ENCODE measurements at places on chromosomes 12 and 14. TPM values are rescaled to one million over a fixed set of nuclear protein-coding genes. Genes with fewer than 3 reads are reported as not detected.

GRCh38 chr12:57135527-57136326, 7.4 kb downstream of the LRP1 start:
- no peaks in the 10 kb centered on the region for H3K36me3 ChIP-seq
- H3K27me3 ChIP-seq: no peaks in the 10 kb centered on the region
- DNase-seq: no peak
- no peak overlapping the region for H3K27ac ChIP-seq
- H3K4me1 ChIP-seq: peaks cover 4% of the 10 kb centered on the region
- no peak overlapping the region for H3K4me3 ChIP-seq

DNA sequence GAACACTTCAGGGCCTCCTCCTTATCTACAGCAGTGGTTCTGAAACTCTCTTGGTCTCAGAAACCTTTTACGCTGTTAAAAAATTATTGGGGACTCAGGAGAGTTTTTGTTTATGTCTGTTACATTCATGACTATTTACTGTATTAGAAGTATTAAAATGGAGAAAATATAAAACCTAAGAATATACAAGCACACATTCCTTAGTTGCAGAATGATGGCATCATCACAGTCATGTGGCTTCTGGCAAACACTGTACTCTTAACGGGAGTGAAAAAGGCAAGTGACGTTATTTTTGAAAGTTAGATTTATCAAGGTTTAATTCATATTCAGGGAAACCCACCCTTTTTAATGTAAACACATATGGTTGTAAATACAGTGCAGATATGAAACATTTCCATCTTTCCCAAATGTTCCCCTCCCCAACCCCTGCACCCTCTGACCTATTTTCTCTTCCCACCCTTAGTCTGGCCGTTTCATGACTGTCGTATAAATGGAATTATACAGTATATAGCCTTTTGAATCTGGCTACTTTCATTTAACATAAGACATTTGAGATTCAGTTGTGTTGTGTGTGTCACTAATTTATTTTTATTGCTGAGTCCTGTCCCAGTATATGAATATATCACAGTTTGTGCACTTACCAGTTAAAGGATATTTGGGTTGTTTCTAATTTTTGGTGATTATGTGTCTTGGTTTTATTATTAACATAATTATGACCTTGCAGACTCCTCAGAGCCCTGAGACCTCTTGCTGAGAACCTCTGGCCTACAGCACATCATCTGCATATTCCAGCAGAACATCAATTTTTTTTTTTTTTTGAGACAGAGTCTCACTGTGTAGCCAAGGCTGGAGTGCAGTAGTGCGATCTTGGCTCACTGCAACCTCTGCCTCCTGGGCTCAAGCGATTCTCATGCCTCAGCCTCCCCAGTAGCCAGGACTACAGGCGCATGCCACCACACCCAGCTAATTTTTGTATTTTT, 457.0 kb downstream of the PCNX1 start:
- no peak for DNase-seq
- H3K36me3 ChIP-seq: peaks cover 25% of the 10 kb centered on the region
- H3K4me3 ChIP-seq: no peak overlapping the region
- peak overlapping the region; percentile 22 for H3K27ac ChIP-seq
- peaks cover 39% of the 10 kb centered on the region for H3K4me1 ChIP-seq
- no peaks in the 10 kb centered on the region for H3K27me3 ChIP-seq

DNA sequence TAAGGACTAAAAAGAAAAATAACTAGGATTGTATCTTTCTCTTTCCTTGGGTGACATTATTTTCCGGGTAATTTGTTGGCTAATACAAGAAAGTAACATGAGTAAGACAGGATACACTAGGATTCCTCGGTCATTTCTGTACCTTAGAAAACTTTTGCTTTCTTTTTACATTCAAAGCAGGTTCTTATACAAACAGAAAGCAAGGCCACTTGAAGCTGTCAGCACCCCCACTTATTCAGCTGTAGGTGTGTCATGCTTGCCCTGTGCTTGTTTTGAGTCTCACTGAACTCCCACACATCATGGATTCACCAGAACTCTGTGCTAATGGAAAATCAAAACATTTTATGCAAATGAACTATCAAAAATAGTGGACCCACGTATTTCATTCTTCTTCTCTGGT, 266.8 kb upstream of the CLEC14A start:
- H3K27ac ChIP-seq: no peak overlapping the region
- H3K36me3 ChIP-seq: no peaks in the 10 kb centered on the region
- H3K4me3 ChIP-seq: no peak overlapping the region
- no peak for DNase-seq

GRCh38 chr12:89213139-89213538, 139.2 kb downstream of the DUSP6 start:
- no peak for DNase-seq
- peaks cover 3% of the 10 kb centered on the region for H3K4me1 ChIP-seq
- no peaks in the 10 kb centered on the region for H3K36me3 ChIP-seq
- no peak overlapping the region for H3K27ac ChIP-seq
- peaks cover 19% of the 10 kb centered on the region for H3K27me3 ChIP-seq
- H3K4me3 ChIP-seq: no peak overlapping the region

- H3K4me1 ChIP-seq: no peaks in the 10 kb centered on the region
- H3K4me3 ChIP-seq: no peak overlapping the region
- no peak for DNase-seq
- no peaks in the 10 kb centered on the region for H3K36me3 ChIP-seq
- no peak overlapping the region for H3K27ac ChIP-seq
These were observed 364.2 kb downstream of the GALC start for GRCh38 chr14:87628780-87629179.

- H3K27me3 ChIP-seq: no peaks in the 10 kb centered on the region
- no peak overlapping the region for H3K4me3 ChIP-seq
- H3K4me1 ChIP-seq: peaks cover 28% of the 10 kb centered on the region
- peaks cover 14% of the 10 kb centered on the region for H3K36me3 ChIP-seq
These were observed 101.2 kb upstream of the SLC38A2 start for GRCh38 chr12:46473634-46474329.

- no peaks in the 10 kb centered on the region for H3K36me3 ChIP-seq
- no peak for DNase-seq
These were observed 78.3 kb downstream of the DYRK2 start for GRCh38 chr12:67726868-67727267.

GRCh38 chr14:53790731-53791500, 165.7 kb downstream of the BMP4 start:
- no peak for DNase-seq
- H3K4me3 ChIP-seq: no peak overlapping the region
- H3K36me3 ChIP-seq: no peaks in the 10 kb centered on the region
- H3K27me3 ChIP-seq: no peaks in the 10 kb centered on the region
- H3K27ac ChIP-seq: no peak overlapping the region

- DNase-seq: no peak
- H3K4me3 ChIP-seq: no peak overlapping the region
- peaks cover 9% of the 10 kb centered on the region for H3K4me1 ChIP-seq
- H3K27me3 ChIP-seq: no peaks in the 10 kb centered on the region
- no peak overlapping the region for H3K27ac ChIP-seq
These were observed 33.3 kb upstream of the C12orf50 start for GRCh38 chr12:88062474-88062873.

DNA sequence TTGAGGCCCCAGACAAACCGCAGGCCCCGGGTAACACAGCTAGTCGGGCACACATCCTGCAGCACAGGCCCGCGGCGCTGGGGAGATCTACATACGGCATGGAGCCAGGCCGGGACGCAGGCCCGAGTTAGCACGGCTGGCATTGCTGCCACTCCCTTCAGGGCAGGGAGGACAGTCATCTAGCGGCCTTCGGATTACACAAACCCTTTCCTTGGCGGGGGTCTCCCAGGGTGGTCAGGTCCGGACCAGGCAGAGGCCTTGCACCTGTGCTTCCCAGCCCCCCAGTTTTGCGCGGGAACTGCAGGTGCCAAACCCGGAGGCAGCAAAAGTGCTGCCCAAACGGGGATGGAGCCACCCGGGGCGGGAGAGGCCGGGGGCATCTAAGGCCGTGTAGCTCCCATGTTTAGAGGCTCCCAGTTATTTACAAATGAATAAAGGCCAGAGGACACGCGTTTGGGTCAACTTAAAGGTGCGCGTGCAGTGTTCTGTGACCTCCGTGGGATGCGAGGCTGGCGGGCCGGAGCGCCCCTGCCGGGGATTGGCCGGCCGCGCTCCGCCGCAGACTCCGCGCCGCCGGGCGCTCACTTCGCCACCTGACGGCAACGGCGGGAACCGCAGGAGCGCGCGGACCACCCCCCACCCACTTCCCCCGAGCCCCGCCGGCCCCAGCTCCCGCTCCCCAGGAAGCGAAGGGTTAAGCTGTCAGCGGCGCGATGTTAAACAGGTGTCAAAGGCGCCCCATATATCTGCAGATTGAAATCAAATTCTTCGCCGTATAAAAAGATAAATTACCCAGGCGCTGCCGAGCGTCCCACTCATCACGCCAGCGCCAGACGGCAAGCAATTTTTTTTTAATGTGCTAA, 18.1 kb downstream of the VSX2 start:
- peaks cover 5% of the 10 kb centered on the region for H3K27me3 ChIP-seq
- DNase-seq: peak; percentile 76
- peaks cover 8% of the 10 kb centered on the region for H3K4me1 ChIP-seq
- no peaks in the 10 kb centered on the region for H3K36me3 ChIP-seq

GRCh38 chr14:63383776-63384367, 65.1 kb upstream of the GPHB5 start:
- H3K27me3 ChIP-seq: no peaks in the 10 kb centered on the region
- no peak overlapping the region for H3K4me3 ChIP-seq
- peak overlapping the region; percentile 0 for H3K27ac ChIP-seq
- DNase-seq: no peak
- H3K36me3 ChIP-seq: peaks cover 24% of the 10 kb centered on the region
- H3K4me1 ChIP-seq: peaks cover 4% of the 10 kb centered on the region

DNA sequence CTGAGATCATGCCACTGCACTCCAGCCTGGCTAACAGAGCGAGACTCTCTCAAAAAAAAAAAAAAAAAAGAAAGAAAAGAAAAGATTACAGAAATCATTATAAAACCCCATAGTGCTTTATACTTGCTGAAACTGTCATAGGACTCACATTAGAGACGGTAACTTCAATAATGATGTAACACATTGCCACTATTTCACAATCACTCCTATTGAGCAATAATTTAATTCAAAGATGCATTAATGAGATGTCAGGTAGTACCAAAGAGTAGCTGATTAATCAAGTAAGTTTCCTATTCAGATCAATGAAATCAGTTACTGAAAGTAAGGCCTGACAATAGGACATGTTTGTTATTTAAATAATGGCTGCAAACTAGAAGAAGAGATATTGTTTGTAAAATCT, 751.5 kb upstream of the ALG10B start:
- H3K4me3 ChIP-seq: no peak overlapping the region
- H3K4me1 ChIP-seq: no peaks in the 10 kb centered on the region
- H3K27ac ChIP-seq: no peak overlapping the region
- H3K27me3 ChIP-seq: no peaks in the 10 kb centered on the region
- no peaks in the 10 kb centered on the region for H3K36me3 ChIP-seq

- H3K27me3 ChIP-seq: peaks cover 94% of the 10 kb centered on the region
- no peak overlapping the region for H3K4me3 ChIP-seq
- peaks cover 9% of the 10 kb centered on the region for H3K4me1 ChIP-seq
- no peak for DNase-seq
These were observed 6.1 kb downstream of the HOXC5 start for GRCh38 chr12:54038871-54039414.

GRCh38 chr12:29818916-29819623, 35.3 kb upstream of the TMTC1 start:
- no peak for DNase-seq
- no peaks in the 10 kb centered on the region for H3K36me3 ChIP-seq
- no peaks in the 10 kb centered on the region for H3K27me3 ChIP-seq
- H3K4me3 ChIP-seq: no peak overlapping the region
- no peak overlapping the region for H3K27ac ChIP-seq
- H3K4me1 ChIP-seq: no peaks in the 10 kb centered on the region

GRCh38 chr12:50257236-50258166, 25.8 kb downstream of the LIMA1 start:
- H3K4me1 ChIP-seq: peaks cover 12% of the 10 kb centered on the region
- H3K27ac ChIP-seq: no peak overlapping the region
- no peak for DNase-seq
- H3K36me3 ChIP-seq: no peaks in the 10 kb centered on the region
- no peaks in the 10 kb centered on the region for H3K27me3 ChIP-seq

- no peaks in the 10 kb centered on the region for H3K27me3 ChIP-seq
- DNase-seq: no peak
- no peak overlapping the region for H3K4me3 ChIP-seq
These were observed 67.2 kb downstream of the PTPRR start for GRCh38 chr12:70853326-70853725.

DNA sequence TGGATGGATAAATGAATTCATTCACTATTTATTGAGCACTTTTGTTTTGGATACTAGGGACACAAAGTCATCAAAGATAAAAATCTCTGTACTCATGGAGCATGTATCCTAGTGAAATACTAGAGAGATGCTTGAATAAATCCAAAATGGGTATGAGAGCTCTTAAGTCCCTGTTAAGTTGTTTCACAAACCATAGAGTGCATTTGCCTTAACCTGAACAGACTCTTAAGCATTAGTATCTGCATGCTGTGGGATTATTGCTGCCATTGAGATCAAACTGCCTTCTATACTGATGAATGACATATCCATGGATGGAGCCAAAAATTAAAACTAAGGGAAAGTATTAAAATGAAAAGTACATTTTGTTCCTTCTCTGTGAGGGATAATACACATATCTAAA, 206.5 kb upstream of the KRR1 start:
- H3K27me3 ChIP-seq: peaks cover 17% of the 10 kb centered on the region
- H3K36me3 ChIP-seq: peaks cover 6% of the 10 kb centered on the region
- H3K27ac ChIP-seq: no peak overlapping the region
- no peak for DNase-seq

DNA sequence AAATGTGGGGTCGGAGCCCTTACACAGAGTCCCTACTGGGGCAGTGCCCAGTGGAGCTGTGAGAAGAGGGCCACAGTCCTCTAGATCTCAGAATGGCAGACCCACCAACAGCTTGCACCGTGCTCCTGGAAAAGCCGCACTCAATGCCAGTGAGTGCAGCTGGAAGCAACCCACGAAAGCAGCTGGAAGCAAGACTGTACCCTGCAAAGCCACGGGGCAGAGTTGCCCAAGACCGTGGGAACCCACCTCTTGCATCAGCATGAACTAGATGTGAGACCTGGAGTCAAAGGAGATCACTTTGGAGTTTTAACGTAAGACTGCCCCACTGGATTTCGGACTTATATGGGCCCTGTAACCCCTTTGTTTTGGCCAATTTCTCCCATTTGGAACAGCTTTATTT, 12.3 kb downstream of the GTF2A1 start:
- DNase-seq: no peak
- no peak overlapping the region for H3K4me3 ChIP-seq
- H3K27me3 ChIP-seq: no peaks in the 10 kb centered on the region
- peaks cover 28% of the 10 kb centered on the region for H3K36me3 ChIP-seq

Gene RARG
- 26.0 TPM for total RNA-seq

Gene NEMP1
- 50.5 TPM for total RNA-seq

Gene SERPINA3
- not detected for total RNA-seq

Gene BCAT1
- 59.6 TPM for total RNA-seq

Gene GUCY2C
- not detected for total RNA-seq

Gene TMEM63C
- 1.2 TPM for total RNA-seq

Gene KRT79
- 0.96 TPM for total RNA-seq

Gene BAG5
- total RNA-seq: 36.3 TPM

Gene OR4M1
- total RNA-seq: not detected
